ENCODE measurements at places on chromosomes 3 and 15.

DNA sequence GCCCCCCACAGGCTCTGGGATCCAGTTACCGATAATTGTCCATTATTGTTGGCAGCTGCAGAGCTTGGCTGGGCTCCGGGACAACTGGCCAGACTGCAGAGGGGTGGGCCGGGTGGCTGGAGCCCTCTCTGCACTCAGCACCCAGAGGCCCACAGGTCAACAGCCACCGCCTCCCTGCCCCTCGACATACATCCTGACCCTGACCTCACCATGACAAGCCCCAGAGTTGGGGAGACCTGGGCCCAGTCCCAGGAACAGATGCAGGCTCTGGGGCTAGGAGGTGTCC is 22.4 kb downstream of the PTH1R start:
- no peak for DNase-seq

DNA sequence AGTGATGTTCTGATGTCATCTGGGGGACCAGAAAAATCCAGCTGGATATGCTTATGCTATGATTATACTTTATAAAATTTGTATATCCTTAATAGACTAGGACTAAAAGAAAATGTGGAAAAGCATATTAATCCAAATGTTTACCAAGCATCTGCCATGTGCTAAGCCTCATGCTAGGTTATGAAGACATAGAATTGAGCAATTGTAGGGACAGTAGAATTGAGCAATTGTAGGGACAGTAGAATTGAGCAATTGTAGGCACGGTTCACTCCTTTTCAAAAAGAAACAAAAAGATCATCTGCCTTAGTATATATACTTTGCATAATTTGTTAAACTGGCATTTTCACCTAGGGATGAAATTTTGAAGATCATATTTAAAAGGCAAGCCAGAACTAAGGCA is 18.3 kb downstream of the ABHD5 start:
- no peak for DNase-seq

- DNase-seq, result no peak
Observed at GRCh38 chr3:58271901-58272501, 34.0 kb upstream of the RPP14 start.

DNA sequence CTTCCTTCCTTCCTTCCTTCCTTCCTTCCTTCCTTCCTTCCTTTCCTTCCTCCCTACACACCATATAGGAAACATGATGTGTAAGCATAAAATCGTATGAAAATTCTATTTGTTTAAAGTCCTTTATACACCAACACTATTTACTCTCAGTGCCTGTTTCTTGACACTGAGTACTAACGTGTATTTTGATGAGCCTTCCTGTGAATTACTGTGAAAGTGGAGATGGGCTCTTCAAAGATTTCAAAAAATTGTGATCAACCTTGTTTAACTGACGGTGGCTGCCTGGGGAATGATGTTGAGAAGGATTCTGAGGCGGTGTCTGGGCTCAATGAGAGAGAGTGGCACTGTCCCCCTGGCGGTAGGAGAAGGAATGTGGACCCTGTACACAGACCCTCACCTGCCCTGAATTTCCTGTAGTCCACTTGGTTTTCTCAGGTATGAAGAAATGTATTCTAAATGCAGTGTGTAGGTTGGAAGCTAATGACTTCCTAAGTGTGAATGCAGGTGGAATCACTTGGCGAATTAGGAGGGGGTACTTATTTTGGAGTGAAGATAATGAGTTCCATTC is 237.9 kb downstream of the GAP43 start:
- DNase-seq, result no peak

- no peak for DNase-seq
Observed at GRCh38 chr3:71728632-71729342, 3.6 kb upstream of the EIF4E3 start.

DNA sequence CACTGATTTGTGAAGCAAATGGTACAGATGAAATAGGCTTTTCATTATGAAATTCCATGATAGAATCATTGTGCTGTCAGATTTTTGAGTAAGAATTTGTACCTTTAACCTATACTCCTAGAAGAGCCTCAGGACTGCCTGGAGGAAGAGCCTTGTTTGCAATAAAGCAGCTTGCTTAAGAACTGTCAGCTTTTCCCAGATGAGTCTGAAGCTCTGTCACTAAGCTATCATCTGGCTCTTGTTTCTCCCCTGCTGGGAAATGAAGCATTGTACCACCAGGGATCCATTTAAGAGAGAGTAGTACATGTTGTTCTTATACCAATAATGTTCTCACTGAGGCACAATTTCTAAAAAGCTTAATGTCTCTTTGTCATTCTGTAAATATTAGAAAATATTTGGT is 85.1 kb upstream of the FLNB start:
- DNase-seq, result no peak

DNA sequence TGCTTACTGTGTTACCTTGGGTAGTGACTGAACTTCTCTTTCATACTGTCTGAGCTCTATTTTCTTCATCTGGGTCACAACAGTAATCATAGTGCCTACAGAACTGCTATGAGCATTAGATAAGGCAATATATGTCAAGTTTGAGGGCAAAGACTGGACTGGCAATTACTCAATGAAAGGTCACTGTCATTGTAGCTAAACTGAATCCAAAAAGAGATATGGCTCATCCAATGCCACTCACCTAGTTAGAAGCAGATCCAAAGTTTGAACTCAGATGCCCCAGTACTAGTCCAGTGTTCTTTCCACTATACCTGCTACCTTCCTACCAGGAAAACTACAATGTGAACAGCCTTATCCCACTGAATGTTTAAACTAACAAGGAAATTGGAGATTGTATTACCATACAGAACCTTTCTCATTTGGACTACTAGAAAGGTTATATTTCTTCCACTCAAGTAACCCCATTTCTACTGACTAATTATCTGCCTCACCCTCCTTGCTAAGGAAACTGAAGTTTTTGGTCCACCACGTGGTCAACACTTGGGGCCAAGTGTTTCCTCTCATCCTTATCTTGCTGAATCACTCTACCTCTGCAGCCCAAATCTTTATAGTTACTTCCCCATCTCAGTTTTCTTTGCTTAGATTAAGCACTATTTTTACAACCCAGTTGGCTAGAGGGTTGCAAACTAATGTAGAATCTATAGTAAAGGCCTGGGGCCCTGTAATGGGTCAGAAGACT is 202.3 kb upstream of the LPP start:
- DNase-seq, result no peak

- no peak for DNase-seq
Observed at GRCh38 chr15:94212291-94212690, 19.1 kb upstream of the MCTP2 start.

DNA sequence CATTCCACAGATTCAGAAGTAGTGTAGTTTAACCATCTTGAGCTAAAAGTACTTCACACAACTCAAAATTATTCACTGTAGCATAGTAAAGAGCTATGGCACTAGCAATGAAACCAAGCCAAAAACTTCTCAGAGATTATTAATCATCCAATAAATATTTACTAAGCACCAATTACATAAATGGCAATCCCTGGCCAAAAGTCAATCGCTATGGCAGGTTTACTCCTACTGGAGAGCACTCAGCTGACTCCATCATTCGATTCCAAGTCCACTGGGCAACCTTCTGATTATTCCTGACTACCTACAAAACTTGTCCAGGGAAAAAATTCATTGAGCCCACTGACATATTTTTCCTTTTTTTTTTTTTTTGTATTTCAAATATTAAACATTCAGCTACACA is 23.9 kb downstream of the ATP13A3 start:
- no peak for DNase-seq

GRCh38 chr3:167559924-167560323 is 86.1 kb upstream of the SERPINI2 start:
- no peak for DNase-seq

DNA sequence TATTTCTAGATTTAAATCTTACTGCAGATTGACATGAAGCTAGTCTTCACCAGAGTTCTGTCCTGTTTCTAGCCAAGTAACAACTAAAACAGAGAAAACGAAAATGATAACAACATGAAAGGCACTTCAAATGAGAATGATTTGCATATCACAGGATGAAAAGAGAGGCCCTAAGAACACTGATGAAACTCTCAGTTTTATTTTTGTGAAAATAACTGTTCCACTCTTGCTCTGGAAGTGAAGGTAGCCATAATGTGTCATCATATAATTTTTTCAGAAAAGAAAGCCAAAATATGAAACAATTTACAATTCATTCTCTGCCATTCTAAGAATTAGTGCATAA is 274.4 kb downstream of the ADAMTSL3 start:
- DNase-seq, result no peak

GRCh38 chr3:51894939-51895338 is 8.2 kb downstream of the IQCF1 start:
- no peak for DNase-seq

- DNase-seq, result no peak
Observed at GRCh38 chr15:98292442-98293240, 332.1 kb downstream of the ARRDC4 start.

- no peak for DNase-seq
Observed at GRCh38 chr15:23064156-23064555, 24.8 kb upstream of the TUBGCP5 start.

- no peak for DNase-seq
Observed at GRCh38 chr15:78204351-78205309, 29.7 kb downstream of the ACSBG1 start.

GRCh38 chr3:52483081-52483480 is 12.1 kb upstream of the STAB1 start:
- DNase-seq, result no peak

GRCh38 chr15:30670056-30670455 is 44.1 kb downstream of the ARHGAP11B start:
- no peak for DNase-seq

DNA sequence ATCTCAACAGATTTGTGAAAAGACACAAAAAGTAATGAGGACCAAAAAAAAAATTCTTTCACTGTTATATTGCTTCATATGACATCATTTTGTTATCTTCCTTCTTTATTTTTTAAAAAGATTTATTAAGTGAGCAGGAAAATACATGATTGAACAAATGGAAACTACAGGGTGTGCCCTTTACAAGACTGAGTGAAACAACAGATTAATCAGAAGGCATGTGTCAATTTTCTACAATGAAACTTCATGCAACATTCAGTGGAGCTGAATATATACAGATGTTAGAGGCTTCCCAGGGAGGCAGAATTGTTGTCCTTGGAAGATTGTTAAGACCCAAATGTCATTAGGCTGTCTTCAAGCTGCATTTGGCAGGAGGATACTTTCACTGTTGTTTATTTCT is 28.4 kb upstream of the SLC2A2 start:
- no peak for DNase-seq

DNA sequence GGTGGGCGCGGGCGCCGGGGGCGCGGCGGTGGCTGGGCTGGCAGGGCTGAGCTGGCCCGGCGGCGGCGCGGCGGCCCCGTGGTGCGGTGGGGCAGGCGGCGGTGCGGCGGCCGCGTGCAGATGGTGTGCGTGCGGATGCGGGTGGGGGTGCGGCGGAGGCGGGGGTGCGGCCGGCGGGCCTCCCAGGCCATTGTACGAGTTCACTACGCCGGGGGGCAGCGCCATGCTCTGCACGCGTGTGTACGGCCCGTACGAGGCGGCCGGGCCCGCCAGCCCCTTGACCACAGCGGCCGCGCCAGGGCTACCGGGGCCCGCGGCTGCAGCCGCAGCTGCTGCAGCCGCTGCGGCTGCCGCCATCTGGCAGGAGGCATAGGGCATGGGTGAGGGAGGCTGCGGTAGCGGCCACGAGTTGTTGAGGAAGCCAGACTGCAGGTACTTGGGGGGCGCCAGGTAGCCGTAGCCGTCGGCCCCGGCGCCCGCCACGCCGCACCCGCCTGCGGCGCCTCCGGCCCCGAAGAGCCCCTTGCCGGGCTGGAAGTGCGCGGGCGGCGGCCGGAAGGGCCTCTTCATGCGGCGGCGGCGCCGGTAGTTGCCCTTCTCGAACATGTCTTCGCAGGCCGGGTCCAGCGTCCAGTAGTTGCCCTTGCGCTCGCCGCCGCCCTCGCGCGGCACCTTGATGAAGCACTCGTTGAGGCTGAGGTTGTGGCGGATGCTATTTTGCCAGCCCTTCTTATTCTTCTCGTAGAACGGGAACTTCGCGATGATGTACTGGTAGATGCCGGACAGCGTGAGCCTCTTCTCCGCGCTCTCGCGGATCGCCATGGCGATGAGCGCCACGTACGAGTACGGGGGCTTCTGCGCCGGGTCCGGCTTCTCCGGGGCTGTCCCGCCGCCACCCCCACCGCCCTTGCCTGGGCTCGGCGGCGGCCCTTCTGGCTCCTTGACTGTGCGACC is 951 bp downstream of the FOXL2 start:
- DNase-seq, result no peak

- DNase-seq, result no peak
Observed at GRCh38 chr15:47360305-47360704, 357.0 kb upstream of the SEMA6D start.

DNA sequence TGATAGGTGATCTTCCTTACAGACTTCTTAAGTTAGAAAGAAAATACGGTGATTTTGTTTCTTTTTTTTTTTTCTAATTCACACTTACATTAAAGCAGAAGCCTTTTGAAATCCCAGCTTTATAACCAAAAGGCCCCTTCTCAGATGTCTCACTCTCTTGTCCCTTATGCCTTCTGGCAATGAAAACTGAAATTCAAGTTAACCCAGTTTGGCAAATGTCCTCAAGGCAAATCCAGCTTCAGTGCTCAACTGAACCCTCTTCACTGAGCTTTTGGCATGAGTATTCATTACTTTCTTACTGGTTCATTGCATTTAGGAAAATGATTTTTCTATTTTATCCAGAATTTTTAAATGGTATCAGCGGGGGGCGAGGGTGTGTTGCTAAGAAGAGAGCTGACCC is 17.0 kb downstream of the PLCH1 start:
- no peak for DNase-seq

GRCh38 chr3:117286488-117286887 is 576.9 kb downstream of the TUSC7 start:
- DNase-seq, result no peak

GRCh38 chr15:81293728-81294515 is 30.0 kb downstream of the STARD5 start:
- peak; percentile 43 for DNase-seq

- no peak for DNase-seq
Observed at GRCh38 chr3:34107669-34108068, 309.2 kb downstream of the PDCD6IP start.

DNA sequence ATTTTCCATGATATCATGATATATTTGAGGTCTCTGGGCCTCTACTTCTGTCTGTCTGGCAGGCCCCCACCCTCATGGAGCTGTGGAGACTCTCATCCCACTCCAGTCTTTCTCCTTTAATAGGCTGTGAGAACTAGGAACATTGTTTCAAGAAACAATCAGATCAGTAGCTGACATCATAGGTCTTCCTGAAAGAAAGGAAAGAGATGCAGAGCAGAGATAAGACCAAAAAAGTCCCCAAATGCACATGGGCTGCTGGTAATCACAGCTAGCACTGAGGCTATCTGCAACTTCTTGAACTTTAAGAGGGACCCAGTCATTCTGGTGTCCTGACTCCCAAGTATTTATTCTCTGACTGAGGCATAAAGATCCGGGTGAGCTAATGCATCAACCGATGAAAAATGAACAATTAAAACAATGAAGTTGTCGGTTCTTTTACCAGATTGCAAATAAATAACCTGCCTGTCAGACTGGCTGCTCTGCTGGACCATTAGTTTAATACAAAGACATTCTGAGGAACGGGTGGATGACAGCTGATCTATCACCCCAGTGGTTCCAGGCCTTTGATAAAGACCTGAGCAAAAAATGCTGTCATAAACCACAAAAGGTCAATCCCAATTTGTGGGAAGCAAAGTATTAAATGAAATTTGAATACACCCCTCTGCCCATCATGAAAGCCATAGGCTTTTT is 780.8 kb upstream of the GOLIM4 start:
- DNase-seq, result no peak

All from stimulated activated CD4-positive, alpha-beta T cell treated with anti-CD3 and anti-CD28 coated beads, TNF-alpha, amount 100 ng/mL, for 1 hour (primary cell).